ENCODE measurements at places on chromosomes 12 and 14. TPM values are rescaled to one million over a fixed set of nuclear protein-coding genes. Genes with fewer than 3 reads are reported as not detected.

The MYO1H gene
- total RNA-seq = 0.18 TPM

The CCDC197 gene
- total RNA-seq = not detected

The ACOT4 gene
- 3.2 TPM for total RNA-seq

The SLCO1B1 gene
- total RNA-seq = 0.18 TPM

The KERA gene
- total RNA-seq = not detected

The CYP27B1 gene
- total RNA-seq = 7.1 TPM

The CRIP1 gene
- total RNA-seq = 75.1 TPM

The RASAL1 gene
- not detected for total RNA-seq

The PDZRN4 gene
- total RNA-seq = not detected

The NRIP2 gene
- not detected for total RNA-seq

The TTC9 gene
- 4.6 TPM for total RNA-seq

The SERPINA10 gene
- 7.3 TPM for total RNA-seq

The GNB3 gene
- 3.9 TPM for total RNA-seq

The CLEC6A gene
- total RNA-seq = not detected

The MARK3 gene
- 78.0 TPM for total RNA-seq

The HOXC5 gene
- 3.6 TPM for total RNA-seq

The SOX5 gene
- total RNA-seq = 16.8 TPM

The SLC17A8 gene
- not detected for total RNA-seq

The KLHL33 gene
- total RNA-seq = not detected

The GPRC5A gene
- total RNA-seq = 73.9 TPM

The TRHDE gene
- total RNA-seq = not detected

The RFX4 gene
- total RNA-seq = not detected

The GPRC5D gene
- total RNA-seq = not detected

The CCDC177 gene
- 0.82 TPM for total RNA-seq

The INHBC gene
- total RNA-seq = not detected

The IAPP gene
- not detected for total RNA-seq

The NFATC4 gene
- total RNA-seq = 0.88 TPM

The EML1 gene
- total RNA-seq = 7.2 TPM

The DDN gene
- 1.7 TPM for total RNA-seq

The RPL10L gene
- not detected for total RNA-seq

The ZDHHC22 gene
- total RNA-seq = not detected

The CFAP73 gene
- 0.23 TPM for total RNA-seq

The AQP2 gene
- not detected for total RNA-seq

The ZNF839 gene
- total RNA-seq = 11.9 TPM

The GLIPR1L1 gene
- not detected for total RNA-seq

The PCED1B gene
- total RNA-seq = 7.0 TPM

The TAS2R7 gene
- total RNA-seq = not detected

The KRT6A gene
- not detected for total RNA-seq

The LRRC10 gene
- total RNA-seq = not detected

The SYCP3 gene
- 0.16 TPM for total RNA-seq

The PRKCH gene
- total RNA-seq = 17.8 TPM

The TMEM229B gene
- 0.19 TPM for total RNA-seq

The GPR135 gene
- total RNA-seq = 0.77 TPM

The LPAR5 gene
- 0.19 TPM for total RNA-seq

The KIF26A gene
- 5.5 TPM for total RNA-seq

The PSME1 gene
- total RNA-seq = 141 TPM
